GM06990 (cell line): ENCODE measurements at places on chromosomes 12 and 14.
A peak's percentile ranks its signal among the peaks of the same experiment; 100 is the strongest.

DNA sequence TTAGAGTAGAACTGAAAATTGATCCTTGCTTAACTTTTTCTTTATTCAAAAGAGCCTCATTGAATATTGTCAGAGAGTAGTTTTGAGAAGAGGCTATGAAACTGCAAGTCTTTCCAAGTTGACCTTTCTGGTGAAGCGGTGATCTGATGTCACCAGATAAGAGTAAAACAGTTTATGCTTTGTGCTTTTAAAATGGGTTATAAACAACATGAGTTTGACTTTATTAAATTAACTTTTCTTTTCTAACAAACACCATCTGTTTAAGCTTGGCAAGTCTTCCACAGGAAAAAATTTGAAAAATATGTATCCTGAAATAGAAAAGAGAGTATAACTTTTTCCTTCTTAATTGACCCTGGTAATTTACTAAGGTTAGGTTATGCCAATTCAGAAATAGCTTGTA, 408.7 kb upstream of the NOVA1 start:
- no peak for DNase-seq

GRCh38 chr12:114220311-114220710, 185.6 kb downstream of the TBX5 start:
- no peak for DNase-seq

GRCh38 chr14:22577334-22577908, 11.6 kb downstream of the DAD1 start:
- DNase-seq = no peak

DNA sequence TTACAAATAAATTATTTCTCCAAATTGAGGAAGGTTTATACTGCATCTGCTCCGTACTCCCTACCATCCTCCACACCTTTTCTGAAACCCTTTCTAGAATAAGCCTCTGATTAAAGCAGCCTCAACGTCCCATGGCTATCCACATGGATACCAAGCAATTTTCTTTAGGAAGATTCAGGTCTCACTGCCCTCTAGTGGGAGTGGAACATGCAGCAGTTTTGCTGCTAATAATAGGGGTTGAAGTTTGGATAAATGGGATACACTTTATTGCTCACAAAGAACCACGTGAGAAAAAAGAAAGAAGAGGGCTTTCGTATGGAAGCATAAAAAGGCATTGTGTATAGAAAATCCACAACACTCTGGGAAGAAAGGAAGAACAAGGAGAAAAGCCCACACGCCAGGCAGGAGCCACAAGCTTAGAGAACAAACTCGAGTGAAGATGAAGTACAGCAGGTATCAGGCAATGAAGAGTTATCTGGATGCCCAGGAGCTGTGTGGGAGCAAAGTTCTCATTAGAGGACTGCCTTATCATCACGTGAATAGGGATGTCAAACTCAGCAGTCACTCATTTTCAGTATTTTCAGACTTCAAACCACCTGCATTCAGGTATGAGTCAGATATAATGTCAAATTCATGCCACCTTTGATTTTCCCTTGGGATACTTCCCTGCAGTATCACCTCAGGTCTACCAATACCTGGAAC, 45.8 kb downstream of the CCER1 start:
- no peak for DNase-seq

- DNase-seq = no peak
These were observed 144.1 kb downstream of the SUDS3 start for GRCh38 chr12:118520214-118521035.

GRCh38 chr12:52903285-52903854, 1.5 kb downstream of the KRT8 start:
- DNase-seq = peak; percentile 75

GRCh38 chr12:89975574-89975973, 266.9 kb upstream of the ATP2B1 start:
- DNase-seq = no peak

GRCh38 chr14:64702493-64703394, 1.5 kb upstream of the PLEKHG3 start:
- DNase-seq = no peak
